ENCODE measurements at places on chromosomes 2 and 18.

- DNase-seq: no peak
Measured at GRCh38 chr2:215397632-215398341, 38.1 kb downstream of the FN1 start.

DNA sequence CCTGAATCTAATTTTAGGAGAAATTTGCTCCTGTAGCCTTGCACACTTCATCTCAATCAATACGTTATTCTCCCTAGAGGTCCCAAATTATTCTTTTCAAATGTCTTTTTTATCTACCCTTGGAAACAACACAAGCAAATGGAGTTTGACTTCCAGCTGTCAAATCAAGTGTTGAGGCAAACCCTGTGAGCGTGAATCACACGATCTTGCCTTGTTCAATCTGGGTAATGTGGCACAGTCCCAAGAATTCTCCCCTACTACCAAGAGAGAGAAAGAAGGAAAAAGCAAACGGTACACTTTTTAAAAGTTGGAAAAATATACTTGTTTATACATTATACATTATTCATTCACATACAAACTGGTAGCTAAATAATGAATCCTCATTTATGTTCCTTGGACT is 2035.3 kb upstream of the CELF4 start:
- no peak for DNase-seq

GRCh38 chr2:231661422-231662027 is 46.8 kb upstream of the PTMA start:
- no peak for DNase-seq

DNA sequence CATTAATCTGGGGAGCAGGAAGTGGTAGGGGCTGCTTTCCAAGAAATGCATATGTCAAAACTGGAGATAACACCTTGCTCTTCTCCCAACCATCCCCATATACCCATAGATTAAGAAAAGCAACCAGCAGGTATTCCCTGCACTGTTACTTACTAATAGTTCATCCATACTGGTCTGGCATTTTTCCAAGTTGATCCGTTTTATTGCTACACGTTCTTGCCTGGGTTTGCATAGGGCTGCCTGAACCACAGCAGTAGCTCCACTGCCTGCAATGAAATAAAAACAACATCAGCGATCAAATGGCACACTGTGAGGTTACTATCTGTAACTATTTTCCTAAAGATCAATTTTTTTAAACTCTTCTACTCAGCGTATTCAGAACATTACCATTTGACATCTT is 65.6 kb downstream of the STK39 start:
- no peak for DNase-seq

GRCh38 chr18:44474067-44474411 is 206.6 kb upstream of the SETBP1 start:
- DNase-seq: no peak

DNA sequence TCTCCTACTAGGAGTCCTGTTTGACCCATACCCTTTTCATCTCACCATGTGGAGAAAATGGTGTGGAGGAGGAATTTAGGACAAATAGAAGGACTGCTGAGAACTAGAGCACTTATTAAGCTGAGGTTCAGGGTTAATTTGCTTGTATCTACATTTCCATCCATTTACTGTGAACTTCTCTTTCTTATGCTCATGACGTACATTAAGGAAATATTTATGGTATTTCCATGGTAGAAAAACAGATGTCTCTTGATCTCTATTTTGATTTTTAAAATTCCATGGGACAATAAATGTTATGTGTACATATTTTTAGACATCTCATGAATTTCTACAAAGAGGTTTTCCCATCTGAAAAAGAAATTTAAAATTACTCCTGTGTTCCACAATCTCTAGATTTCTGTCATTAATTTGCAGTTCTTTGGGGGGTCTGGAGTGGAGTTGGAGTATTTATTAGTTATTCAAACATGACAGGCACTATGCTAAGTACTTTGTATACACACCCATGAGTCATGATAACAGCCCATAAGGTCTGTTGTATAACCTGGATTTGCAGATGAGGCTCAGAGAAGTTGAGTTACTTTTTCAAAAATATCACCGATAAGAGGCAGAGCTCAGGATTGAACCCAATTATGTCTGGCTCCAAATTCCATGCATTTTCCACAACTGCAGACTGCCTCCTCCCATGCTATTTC is 112.6 kb downstream of the COPS8 start:
- no peak for DNase-seq

DNA sequence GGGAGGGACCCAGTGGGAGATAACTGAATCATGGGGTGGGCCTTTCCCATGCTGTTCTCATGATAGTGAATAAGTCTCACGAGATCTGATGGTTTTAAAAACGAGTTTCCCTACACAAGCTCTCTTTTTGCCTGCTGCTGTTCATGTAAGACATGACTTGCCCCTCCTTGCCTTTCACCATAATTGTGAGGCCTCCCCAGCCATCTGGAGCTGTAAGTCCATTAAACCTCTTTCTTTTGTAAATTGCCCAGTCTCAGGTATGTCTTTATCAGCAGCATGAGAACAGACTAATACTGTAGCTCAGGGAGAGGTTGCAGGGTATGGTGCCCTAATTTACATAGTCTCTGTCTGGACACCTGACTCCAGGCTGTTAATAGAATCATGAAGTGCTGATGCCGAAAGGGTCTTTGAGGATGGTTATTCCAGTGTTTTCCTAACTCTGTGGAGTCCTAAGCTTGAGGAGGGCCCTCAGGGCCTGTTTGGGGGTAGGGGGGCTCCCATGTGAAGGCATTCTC is 343.2 kb downstream of the ALK start:
- DNase-seq: no peak

Measured in glomerular endothelial cell (primary cell).